ENCODE measurements at places on chromosomes 2 and 18.
A peak's percentile ranks its signal among the peaks of the same experiment; 100 is the strongest.

- no peak for DNase-seq
Observed at GRCh38 chr2:38598200-38598990, 4.3 kb downstream of the HNRNPLL start.

DNA sequence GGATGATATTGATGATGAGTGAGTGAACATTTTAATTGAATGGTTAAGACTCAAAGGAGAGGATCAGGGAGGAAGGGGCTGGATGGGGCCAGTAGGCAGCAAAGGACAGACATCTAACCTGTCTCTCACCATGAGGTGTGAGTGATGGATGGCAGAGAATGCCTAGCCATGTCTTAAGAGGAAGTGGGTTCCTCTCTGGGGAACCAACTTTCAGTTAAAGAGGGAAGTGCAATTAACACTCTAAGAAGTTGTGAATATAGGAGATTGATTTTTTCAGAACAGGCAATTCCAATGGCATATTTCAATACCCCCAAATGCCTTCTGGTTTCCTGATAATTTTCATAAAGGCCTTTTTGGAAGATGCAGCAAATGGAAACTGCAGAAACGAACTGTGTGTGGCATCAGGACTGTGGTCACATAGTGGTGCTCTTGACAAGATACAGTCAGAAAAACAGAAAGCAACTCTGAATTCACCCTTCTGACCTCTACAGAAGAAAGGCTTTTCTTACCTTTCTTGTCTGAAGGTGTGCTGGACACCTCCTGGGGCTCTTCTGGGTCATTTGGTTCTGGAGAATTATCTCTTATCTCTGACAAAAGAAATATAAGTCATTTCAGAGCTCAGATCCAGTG, 10.2 kb downstream of the SP110 start:
- no peak for DNase-seq

DNA sequence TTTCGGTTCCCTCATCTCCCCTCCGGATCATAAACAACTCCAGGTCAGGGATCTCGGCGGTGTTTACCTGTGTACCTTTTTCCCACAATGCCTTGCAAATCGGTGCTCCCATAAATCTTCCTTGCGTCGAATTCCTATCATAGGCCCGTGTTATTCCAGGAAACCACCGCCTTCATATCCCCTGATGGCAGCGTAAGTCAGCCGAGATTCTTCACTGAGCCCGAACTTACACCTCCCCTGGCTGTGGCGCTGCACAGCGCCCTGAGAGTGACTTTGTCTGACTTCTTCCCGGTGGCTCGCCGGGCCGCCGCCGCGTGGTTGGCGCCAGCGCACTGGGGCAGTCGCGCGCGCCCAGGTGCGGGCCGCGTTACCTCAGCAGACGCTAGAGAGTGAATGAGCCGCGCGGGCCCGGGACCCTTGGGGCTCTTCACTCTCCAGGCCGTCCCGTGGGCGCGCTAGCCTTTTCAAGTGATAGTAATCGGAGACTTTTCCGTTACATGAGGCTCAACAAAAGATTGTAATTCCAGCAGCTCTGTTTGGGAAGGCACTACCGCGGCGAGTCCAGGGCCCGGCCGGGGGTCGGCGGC, 101.6 kb downstream of the SPTBN1 start:
- peak; percentile 48 for DNase-seq

DNA sequence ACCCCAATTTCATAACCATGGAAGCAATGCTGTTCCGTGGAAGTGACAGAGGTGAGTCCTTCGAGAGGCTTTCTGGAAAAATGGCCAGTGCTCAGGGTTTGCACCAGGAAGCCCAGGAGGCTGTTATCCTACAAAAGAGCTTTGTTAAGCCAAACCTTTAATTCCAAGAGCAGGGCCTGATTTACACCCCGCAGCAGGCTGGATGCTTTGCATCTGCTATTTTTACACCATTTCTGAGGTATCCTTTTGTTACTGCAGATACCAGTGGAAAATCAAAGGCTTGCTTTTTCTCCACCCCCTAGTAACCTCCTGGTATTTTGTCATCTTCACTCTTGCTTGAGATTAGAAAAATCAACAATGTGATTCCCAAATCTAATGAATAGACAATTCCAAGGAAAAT, 380.6 kb downstream of the SOX11 start:
- DNase-seq: no peak

- no peak for DNase-seq
Observed at GRCh38 chr2:25867396-25868003, 10.8 kb downstream of the ASXL2 start.

DNA sequence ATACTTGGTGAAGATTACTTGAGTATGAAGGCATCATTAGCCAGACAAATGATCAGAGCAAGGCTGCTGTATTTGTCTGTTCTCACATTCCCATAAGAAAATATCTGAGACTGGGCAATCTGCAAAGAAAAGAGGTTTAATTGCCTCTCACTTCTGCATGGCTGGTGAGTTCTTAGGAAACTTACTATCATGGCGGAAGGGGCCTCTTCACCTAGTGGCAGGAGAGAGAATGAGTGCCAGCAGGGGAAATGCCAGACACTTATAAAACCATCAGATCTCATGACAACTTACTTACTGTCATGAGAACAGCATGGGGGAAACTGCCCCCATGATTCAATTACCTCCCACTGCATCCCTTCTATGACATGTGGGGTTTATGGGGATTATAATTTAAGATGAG, 452.3 kb downstream of the GALR1 start:
- DNase-seq: no peak

- DNase-seq: no peak
Observed at GRCh38 chr2:5921081-5921642, 229.0 kb downstream of the SOX11 start.

- no peak for DNase-seq
Observed at GRCh38 chr2:176917-177316, 86.9 kb downstream of the SH3YL1 start.

GRCh38 chr2:234278556-234279255, 218.2 kb downstream of the ARL4C start:
- no peak for DNase-seq

DNA sequence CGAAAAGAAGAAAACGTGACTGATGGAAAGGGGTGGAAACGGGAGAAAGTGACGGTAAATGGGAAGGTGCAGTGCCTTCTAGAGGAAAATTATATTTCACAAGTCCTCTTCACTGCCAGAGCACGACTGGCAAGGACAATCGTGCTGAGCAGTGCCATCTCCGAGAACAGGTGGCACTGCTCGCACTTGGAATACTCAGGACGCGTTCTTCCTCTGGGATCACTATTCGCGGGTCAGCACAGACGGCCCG, 364 bp downstream of the STAT1 start:
- no peak for DNase-seq

- DNase-seq: no peak
Observed at GRCh38 chr18:26286008-26286407, 59.8 kb downstream of the TAF4B start.

- peak; percentile 90 for DNase-seq
Observed at GRCh38 chr2:86035883-86036668, 69.6 kb downstream of the POLR1A start.

DNA sequence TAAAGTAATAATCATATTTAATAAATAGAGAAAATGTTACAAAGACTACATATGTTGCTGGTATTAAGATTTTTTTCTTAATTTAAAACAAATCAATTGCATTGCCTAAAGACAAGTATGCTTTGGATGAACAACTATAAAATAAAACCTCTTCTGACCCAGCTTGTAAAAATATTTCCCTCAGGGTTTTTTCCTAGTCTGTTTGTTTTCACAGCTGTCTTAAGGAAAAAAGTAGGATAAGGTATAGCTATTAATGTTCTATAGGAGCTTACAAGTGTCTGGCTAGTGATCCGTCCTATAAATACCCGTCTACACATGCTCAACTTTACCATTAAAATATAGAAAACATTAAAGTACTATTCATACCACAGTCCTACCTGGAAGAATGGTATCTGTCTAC, 97.1 kb downstream of the NOL10 start:
- no peak for DNase-seq

DNA sequence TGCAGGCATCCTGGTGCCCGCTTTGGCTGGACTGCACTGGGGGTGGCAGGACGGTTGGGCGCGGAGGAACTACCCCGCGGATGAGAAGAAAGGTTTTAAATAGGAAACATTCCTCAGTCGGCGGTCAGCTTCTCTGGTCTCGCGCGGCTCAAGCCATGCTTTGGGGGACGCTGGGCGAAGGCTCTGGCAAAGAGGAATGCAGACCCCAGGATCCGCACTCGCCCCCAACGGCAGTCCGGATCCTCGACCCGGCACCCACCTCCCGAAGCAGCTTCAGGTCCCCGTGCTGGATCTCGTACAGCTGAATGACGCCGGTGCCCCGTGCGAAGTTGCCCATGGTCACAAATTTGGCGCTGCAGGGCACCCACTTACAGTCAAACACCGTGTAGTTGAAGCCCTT, 686 bp upstream of the PNO1 start:
- DNase-seq: no peak

DNA sequence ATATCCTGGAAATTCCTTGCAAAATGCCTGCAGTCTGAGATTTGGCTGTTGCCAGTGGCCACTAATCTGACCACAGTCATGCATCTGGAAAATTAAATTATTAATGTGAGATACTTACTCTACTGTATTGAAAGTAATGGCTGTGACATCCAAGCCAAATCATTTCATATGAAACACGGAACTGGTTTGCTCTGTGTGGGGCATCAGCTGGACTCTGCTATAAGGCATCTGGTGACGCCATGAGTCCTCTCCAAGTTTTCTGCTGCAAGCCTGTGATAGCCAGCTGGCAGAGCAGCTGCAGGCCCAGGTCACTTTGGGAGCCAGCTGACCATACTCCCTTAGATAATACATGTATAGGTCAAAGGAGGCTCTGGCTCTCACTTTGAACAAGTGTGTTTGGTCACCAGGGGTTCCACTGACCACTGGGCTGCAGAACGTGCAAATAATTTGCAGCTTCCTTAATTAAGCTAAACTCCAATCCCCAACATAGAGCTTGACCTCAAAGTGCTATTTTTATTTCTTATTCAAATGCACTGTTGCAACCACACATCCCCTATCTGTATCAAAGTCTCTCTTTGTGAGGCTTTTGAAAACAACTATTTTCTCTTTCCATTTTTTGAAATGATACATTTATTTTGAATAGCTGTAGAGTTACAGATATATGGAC, 152.9 kb downstream of the NCKAP5 start:
- no peak for DNase-seq

GRCh38 chr18:3836483-3837335, 386.7 kb downstream of the TGIF1 start:
- DNase-seq: no peak

DNA sequence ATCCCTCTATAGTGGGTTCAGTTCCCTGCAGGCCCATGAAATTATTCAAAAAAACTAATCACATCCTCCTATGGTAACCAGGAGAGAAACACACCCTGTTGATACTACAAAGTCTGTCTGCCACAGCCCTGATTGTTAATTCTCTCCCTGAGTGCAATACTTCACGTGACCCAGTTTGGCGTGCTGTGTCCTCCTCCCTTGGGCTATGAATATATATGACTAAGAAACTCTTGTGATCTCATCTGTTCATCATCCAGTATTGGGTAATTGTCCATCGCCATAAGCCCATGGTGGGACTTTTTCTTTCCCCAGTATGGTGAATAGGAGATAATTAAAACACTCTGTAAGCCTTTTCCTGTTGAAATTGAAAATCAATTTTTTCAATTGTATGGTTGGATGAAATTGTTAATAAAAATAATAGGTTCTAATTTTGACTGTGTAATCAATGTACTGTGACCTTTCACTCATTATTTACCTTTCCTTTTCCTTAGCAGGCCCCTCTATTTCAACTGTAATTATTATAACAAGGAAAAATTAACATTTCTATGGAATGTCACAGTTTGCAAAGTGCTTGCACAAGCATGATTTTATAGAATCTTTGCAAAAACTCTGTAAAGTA, 1822.6 kb downstream of the SUCLG1 start:
- DNase-seq: peak; percentile 35

DNA sequence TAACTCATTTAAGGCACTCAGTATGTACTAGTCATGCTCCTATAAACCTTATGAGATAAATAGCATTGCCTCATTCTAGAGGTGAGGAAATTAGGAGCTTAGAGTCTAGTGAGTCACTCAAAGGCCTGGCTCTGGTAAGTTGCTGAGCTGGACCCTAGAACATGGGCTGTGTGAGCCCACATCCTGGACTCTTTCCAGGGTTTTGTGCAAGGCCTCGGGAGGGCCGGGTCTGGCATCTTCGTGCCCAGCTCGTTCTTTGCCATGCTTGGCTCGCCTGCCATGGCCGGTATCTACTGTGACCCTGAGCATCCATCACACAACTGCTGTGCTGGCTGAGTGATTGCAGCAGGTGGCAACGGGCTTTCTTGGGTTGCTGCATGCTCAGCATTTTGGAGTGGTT, 168.0 kb downstream of the LPIN1 start:
- no peak for DNase-seq

DNA sequence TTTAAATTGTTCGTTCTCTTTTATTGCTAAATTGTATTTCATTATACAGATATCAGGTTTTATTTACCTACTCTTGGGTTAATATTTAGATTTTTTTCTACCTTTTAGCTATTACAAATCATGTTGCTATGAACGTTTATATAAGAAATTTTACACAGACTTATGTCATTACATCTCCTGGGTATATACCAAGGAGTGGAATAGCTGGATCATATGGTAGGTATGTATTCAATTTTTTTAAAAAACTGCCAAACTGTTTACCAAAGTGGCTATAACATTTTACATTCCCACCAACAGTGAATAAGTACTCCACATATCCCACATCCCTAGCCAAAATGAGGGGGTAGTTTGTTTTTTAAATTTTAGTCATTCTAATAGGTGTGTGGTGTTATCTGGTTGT, 32.3 kb upstream of the BAZ2B start:
- no peak for DNase-seq

GRCh38 chr2:39124000-39124745, 3.3 kb upstream of the SOS1 start:
- peak; percentile 95 for DNase-seq

- no peak for DNase-seq
Observed at GRCh38 chr2:82839036-82839435, 1620.0 kb downstream of the SUCLG1 start.

GRCh38 chr18:63705401-63705800, 2.6 kb downstream of the SERPINB11 start:
- no peak for DNase-seq

DNA sequence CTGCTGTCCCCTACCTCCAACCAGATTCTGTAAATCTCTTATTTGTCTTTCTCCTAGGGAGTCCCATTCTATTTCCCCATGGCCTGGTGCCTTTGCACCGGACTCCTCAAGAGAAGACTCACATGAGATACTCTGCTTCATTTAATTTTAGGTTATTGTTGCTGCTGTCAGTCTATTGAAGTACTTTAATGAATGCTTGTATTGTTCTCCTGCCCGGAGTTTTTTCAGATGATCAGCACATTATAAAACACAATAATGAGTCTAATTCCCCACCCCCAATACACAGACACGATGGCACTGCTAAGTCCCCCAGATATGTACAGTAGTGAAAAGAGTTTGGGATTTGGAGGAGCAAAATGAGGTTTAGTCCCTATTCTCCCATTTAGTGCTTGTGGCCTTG, 58.9 kb downstream of the HAUS1 start:
- DNase-seq: no peak

DNA sequence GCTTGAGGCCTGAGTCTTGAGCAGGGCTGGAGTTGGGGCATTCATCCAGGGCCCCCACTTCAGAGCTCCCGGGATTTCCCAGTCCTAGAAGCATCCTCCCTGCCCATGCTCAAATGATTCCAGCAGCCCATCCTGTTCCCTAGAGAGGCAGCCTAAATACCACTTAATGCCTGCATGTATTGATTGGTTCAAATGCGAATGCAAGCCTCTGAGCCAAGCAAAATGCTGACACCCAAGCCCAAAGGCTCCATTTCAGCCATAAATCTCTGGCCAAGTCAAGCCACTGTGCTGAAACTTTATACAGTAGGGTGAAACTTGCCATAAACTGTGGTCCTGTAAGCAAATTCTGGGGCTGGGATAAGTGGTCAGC, 279.8 kb downstream of the CLIP4 start:
- no peak for DNase-seq
